ENCODE measurements at places on chromosomes 12 and 14.

- peak; percentile 39 for DNase-seq
Measured at GRCh38 chr12:124469193-124469888, 98.1 kb downstream of the NCOR2 start.

DNA sequence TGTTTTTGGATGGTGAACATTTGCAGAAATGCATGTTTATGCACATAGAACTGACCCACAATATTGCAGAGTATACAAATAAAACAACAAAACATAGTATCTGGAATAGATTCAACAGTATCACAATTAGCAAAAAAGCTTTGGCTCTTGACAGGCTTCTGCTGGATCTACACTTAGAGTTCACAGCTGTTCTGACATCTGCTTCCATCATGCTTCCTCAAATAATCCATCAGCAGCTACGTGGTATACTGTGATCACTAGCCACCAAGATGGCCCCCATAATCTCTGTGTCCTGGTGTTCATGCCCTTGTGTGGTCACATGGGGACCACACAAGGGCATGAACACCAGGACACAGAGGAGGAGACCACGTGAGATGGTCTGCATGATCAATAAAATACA lies 166.6 kb upstream of the CCDC198 start:
- no peak for DNase-seq

DNA sequence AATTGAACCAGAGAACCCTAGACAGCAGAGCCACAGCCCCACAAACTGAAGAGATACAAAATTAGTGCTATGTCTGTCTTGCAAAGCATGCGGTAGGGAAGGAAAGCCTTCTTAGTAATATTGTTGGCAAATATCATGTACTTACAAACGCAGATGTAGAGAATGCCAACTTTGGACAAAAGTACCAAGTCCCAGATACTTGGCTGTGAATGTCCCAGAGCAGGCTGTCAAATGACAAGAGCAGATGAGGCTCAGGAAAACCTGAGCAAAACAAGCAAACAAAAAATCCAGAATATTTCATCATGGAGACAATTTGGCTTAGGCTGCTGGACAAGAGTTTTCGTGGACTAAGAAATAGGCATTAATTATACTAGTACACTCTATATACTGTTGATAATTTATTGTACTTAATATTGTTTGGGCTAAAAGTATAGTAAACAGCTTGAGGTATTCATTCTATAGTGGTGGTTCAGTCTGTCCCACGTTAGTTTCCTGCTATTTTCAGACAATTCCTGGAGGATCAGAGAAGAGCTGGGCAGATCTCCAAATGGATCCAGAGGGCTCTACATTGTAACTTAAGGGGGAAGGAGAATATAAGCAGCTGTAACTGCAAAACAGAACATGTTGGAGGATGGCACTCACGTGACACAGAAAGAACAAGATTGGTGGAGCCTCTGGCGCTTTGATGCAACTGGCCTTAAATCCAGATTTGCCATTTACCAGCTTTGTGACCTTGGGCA lies 329.8 kb downstream of the ATP23 start:
- no peak for DNase-seq

GRCh38 chr14:69010648-69011047 lies 31.5 kb upstream of the ACTN1 start:
- DNase-seq = no peak

DNA sequence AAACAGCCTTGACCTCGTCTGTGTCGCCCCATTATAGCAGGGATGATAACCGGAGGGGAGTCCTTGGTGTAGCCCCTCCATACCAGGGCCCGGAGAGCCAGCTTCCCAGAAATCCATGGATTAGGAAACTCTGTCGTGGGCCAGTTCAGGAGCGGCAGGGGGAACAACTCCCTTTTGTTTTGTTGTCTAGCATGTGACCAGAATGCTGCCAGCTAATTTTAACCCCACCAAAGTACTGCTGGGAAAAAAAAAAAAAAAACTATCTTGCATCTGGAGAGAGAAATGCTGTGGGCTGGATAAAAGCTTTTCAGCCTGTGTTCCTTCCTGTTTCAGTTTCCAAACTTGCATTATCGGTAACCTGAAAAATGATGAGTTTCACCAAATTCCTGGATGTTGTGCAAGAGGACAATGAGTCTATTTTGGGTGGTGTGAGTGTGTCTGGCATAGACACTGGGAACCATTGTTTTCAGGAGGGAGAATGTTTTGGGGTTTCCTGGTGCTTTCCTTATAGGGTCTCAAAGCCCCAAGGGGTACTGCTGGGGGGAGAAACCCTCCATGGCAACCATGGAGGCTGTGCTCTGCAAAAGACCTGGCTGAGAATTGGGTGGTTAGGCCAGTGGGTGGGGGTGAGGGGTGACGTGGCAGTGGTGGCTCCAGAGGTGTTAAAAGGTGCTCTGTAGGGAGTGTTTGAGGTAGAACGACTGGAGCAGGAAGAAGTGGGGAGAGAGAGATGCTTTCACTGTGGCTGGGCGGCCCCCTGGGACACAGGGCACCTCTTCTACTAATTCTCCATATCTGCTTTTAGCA lies 14.9 kb upstream of the IRF2BPL start:
- no peak for DNase-seq

DNA sequence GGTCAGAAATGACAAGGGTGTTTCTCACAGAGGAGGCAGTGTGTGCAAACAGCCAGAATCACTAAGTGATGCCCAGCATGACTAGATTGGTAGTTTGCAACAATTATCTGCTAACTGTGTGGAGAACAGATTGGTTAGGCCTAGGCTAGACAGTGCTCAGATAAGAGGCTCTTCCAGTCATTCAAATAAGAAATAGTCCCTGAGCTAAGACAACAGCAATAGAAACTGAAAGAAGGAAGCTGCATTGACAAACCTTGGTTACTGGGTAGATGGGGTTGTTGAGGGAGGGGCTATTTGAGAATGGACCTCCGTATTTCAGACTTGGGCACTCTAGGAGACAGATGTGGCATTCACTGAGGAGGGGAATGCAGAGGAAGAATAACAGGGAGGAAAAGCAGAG lies 255.0 kb upstream of the NPAS3 start:
- DNase-seq = no peak

GRCh38 chr12:49750027-49750995 lies 9.0 kb downstream of the TMBIM6 start:
- no peak for DNase-seq

DNA sequence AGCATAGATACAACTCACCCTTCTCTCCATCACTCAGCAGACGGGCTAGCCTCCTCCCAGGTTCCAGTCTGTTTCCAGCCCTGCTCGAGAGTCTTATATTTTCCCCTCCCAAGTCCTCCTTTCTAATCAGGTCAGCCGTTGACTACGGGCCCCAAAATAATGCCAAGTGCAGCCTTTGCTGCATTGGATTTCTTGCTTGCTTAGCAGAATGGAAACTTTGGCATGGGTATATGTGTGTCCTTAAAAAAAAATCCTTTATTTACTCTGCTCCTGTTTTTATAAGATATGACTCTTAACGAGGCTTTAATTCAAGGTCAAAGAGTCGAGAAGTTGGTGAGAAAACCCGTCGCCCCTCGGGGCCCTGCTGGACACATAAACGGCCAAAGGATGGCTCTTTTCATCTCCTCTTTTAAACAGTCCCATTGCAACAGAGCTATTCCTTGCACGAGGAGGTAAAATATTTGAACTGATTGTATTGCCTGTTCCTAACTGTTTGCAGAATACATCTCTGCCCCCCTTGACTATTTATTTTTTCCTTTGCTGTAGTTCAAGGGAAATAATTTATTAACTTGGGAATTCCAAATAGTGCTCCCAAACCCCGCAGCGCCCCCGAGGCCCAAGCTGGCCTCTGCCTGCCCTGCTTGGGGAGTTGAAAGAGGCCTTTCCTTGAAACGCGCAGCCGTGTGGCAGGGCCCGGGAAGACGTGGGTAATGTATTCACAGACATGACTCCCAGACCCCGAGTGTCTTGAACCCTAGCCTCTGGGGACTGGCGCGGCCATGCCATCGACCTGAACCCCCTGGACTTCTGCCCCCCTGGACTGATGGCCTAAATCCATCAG lies 156.5 kb upstream of the MYL2 start:
- DNase-seq = no peak

- DNase-seq = no peak
Measured at GRCh38 chr12:91419809-91420208, 237.2 kb upstream of the DCN start.

DNA sequence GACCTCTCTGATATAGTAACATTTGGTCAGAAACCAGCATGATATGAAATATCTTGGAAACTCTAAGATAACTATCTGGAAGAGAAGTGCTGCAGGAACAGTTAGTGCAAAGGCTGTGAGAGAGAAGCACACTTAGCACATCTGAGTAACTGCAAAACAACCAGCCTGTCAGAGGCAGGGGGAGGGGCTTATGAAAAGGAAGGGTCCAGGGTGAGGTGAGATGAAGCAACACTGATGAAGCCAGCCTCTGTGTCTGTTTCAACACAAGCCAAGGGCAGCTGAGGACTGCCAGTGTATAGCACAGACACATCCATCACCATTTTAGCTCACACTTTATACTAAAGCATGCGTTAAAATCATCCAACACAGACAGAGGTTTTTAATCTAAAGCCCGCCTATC lies 37.4 kb upstream of the OVCH1 start:
- no peak for DNase-seq

DNA sequence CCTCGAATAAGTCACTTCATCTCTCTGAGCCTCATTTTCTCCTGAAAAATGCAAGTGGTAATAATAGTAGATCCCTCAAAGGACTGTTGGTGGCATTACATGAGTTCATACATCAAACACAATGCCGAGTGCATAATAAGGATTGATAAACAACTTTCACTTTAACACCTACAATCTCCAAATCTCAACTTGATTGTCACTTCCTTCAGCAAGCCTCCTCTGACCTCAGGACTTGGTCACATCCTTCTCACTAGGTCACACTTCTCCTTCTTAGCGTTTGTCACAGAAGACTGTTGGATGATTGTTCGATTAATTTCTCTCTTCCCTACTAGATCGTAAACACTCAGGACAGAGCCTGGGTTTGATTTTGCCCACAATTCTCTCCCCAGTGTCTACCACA lies 7.9 kb upstream of the PRKAB1 start:
- DNase-seq = no peak

DNA sequence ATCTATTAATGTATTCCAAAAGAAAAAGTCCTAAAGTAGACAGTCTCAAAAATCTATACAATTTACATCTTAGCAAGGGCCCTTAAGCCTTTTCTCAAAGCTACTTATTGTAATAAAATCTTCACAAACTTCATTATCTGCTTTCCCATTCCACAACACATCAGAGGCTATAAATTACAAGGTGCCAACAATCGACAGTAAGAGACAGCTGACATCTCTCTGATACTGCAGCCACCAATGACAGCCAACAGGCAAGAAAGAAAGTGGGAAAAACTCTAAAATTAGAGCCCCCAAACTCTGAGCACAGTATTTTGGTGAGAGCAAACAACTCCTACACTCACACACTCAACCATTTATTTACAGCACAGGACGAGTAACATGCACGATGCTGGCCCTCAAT lies 2.2 kb downstream of the ANGEL1 start:
- no peak for DNase-seq

DNA sequence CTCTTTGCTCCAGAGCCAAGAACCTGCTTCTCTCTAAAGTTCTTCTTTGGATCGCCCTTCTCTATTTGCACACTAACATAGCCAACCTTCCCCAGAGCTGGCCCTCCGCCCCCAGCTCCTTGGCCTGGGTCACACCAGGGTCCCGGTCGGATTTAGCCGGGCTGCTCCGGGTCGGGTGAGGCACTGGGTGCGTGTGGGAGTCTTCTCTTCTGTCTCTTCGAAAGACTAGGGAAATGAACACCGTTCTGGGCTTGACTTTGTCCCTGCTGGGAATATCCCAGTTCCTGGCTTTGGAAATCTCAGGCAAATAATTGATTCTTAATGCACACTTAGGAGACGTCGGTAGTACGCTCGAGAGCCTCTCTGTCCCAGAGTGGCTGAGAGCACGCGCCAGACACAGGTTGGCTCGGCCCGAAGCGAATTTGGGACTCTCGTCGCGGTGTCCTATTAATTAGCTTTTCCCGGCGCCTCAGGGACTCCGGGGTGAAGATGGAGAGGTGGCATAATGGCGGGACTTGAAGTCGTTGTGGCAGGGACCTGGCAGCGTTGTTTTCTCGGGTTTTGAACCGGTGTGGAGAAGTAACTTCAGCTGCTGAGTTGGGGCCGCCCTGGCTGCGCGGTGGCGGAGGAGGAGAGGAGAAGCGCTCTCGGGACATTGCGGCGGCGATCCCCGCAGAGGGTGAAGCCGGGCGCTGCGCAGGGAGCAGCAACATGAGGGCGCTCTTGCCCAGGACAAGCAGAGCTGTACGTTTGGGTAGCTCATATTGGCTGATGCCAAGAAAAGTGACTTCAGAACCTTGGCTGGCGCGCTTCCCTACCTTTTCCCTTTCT lies 7.5 kb downstream of the FOXG1 start:
- DNase-seq = no peak

DNA sequence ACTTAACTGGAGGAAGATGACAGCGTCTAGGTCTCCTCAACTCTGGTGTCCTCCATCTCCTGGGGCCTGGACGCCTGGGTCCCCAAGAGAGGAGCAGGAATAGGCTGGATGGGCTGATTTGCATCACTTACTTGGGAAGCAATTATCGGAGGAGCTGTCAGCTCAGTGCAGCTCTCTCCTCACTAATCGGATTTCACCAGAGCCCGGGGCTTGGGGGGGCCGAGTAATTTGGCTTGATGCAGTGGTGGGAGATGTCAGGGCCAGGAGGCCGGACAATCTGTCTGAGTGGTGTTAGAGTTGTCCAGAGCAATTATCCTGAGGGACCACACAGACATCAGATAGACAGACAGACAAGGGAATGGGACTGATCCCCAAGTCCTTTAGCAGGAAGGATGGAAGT lies 4.6 kb upstream of the SMUG1 start:
- DNase-seq = no peak

DNA sequence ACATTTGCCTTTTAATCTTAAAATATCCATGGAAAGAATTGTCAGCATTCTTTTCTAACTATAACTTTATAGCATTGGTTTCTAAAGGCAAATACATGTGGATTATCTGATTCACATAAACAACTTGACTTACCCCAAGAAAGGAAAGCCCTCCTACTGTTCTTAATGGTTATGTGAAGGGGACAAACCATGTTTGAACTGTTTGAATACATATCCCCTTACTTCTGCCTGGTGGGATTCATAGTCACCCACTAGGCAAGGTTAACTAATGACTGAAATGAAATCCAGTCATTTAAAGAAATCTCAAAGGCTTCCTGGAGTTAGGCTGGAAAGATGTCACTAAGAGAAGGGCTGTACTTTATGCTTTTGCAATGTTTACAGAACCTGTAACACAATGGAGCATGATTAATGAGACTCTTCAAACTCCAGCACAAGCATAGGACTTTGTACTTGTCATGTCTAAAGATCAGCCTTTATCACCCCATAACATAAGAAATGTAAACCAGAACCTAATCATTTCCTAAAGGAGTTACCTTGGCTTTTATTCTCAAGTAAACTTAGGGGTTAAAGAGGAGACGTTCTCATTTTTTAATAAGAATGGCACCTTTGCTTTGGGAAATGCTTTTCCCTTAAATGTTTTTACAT lies 10.2 kb upstream of the FLRT2 start:
- DNase-seq = no peak

- DNase-seq = peak; percentile 61
Measured at GRCh38 chr14:61388173-61388975, 67.0 kb downstream of the PRKCH start.

GRCh38 chr12:54038871-54039414 lies 6.1 kb downstream of the HOXC5 start:
- DNase-seq = no peak
